ENCODE measurements at places on chromosomes 11 and 22.

GRCh38 chr22:45537734-45538181 lies 35.1 kb downstream of the FBLN1 start:
- DNase-seq: no peak

GRCh38 chr11:45091563-45092403 lies 54.7 kb upstream of the PRDM11 start:
- no peak for DNase-seq

GRCh38 chr11:124970925-124971324 lies 16.9 kb downstream of the CCDC15 start:
- no peak for DNase-seq

DNA sequence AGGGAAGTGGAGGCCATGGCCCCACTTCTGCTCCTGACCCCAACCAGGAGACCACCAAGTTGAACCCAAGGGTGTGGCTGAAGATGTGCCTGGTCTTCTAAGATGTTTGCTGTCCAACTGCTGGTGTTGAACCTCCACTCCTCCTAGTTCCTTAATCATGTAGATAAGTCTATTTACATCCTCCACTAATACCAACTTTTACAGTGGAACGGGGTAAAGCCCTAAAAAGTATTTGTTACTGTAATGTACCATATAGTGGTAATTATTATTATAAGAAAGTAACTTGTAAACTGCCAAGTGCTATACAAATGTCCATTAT lies 19.0 kb upstream of the RASSF10 start:
- DNase-seq: no peak

DNA sequence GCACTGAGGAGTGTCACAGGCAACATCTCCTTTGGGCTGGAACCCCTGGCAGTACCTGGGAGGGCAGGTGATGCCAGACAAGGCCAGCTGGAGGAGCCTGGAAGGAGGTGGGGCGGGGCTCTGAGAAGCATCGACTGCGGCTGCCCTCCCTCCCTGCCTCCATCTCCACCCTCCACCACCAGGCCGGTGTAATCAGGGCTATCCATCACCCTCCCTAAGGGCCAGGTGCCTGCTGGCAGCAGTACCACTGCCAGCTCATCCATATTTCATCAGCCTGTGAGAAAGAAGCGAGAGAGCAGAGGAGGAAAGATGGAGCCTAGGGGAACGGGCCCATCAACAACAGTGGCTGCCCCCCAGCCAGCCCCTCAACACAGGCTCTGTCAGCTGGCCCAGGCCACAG lies 51.4 kb upstream of the RASD2 start:
- DNase-seq: no peak

DNA sequence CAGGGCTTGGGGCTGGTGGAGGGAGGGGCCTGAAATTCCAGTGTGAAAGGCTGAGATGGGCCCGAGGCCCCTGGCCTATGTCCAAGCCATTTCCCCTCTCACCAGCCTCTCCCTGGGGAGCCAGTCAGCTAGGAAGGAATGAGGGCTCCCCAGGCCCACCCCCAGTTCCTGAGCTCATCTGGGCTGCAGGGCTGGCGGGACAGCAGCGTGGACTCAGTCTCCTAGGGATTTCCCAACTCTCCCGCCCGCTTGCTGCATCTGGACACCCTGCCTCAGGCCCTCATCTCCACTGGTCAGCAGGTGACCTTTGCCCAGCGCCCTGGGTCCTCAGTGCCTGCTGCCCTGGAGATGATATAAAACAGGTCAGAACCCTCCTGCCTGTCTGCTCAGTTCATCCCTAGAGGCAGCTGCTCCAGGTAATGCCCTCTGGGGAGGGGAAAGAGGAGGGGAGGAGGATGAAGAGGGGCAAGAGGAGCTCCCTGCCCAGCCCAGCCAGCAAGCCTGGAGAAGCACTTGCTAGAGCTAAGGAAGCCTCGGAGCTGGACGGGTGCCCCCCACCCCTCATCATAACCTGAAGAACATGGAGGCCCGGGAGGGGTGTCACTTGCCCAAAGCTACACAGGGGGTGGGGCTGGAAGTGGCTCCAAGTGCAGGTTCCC lies at the start of gene APOC3:
Gene APOC3, plus strand, starts transcription at position 383 of the 659 bp plus-strand sequence. CDS start 676 bp downstream, outside the sequence.
- DNase-seq: no peak

DNA sequence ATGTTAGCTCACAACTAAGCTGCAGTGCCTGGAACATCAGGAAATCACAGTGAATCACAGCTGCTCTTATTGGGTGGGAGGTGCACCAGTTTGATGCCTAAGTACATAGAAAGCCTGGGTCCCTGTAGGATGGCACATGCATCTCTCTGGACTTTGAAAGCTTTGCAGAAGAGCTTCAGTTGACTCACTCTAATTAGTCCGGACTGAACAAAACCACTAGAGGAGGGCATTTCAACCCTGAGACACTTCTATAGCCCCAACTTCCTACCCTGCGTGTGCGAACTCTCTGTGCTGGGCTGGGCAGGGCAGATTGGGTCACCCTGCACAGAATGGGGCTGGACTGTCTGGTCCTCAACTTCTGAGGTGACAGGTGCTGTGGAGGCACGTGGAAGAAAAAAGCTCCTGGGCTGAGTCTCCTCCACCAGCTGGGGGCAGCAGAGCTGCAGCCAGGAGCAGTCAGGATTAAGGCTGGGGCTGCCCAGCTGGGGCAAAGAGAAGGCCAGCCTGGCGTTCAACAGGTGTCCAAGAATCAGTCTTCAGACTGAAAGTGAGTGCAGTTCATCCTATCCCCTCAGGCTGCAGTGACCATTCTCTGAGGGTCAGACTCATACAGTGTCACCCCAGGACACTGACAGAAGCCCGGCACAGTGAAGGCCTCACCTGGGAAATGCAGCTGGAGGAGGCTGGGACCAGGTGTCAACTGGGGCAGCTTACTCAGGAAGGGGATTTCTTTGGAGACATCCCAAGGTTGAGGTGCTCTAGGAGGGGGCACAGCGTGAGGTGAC lies 22.1 kb downstream of the GGTLC2 start:
- peak; percentile 40 for DNase-seq

DNA sequence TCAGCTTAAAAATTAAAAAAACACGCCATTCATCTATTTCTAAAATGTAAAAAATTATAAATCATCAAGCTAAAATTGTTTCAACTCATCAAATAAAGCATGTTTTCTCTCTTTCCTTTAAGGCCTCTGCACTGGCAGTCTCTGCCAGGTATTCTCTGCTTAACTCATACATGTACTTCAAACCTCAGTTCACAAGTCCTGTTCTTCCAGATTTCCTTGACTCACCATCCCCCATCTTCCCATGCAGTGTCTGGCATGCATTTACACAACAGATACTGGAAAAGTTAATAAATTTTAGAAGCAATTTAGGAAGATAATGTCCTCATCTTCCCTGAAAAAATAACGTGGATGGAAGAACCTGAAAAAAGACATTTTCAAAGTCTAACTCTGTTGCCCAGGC lies 32.5 kb downstream of the CSTF3 start:
- no peak for DNase-seq

GRCh38 chr11:93089474-93090102 lies 108.2 kb downstream of the SLC36A4 start:
- no peak for DNase-seq

DNA sequence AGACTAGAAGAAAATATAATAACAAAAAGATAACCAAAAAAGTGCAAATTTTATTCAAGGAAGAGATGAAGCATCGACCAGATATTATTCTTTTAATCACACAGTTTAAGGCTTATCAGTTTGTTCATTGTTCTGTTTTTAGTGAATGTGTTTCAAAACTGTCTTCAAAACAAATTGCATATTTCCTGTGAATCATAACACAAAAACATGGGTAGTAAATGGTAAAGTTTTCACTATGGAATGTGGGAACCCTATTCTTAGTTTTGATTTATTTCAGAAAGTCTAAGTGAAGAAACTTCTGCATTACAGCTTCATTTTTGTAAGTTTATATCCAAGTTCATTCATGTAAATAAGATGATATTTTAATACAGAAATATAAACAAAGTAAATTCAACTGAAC lies 207.6 kb upstream of the LUZP2 start:
- no peak for DNase-seq

DNA sequence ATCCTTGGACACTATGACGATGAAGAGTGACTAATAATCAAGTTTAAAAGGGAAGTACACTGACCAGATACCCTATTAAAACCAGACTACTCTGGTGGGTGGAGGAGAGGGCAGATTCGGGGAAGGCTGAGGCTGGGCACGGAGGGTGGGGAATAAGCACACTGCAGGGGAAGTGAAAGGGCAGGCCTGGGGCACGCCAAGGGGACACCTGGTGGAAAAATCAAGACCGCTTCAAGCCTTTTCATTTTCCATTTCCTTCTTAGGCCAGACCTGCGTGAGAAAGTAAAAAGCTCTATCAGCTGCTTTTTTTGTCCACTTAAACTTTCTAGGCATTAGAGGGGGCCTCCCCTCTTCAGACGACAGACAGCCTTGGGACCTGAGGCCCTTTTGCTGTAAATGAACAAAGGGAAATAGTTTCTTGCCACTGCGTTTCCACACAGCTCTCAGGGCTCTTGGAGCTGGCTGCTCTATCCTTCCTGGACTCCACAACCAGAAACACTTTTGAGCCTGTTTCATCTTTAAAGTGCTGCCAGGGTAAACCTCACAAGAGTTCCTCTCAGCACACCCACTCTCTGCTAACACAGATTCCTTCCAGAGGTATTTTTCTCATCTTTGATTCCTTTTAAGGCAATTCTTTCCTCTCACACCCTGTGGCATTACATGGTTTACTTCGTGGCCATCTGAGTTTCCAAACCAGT lies 25.0 kb upstream of the SERPIND1 start:
- DNase-seq: no peak

DNA sequence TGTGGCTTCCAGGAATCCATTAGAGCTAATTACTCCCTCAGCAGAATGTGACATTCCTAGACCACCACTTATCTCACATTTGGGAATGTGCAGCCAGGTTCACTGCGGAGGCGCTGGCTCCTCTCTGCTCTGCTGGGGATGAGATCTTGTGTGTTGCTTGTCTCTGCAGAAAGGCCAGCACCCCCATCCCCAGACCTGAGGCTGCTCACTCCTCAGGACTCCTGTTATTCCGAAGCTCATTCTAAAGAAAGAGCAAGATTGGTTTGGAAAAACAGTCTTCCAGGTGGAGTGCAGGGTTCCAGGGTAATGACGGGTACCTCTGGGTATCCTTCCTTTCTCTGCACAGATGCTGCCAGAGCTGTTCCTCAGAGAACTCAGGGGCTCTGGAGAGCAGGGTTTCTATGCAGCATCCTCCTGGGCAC lies 20.8 kb downstream of the RSPH14 start:
- DNase-seq: no peak

- no peak for DNase-seq
Observed at GRCh38 chr11:111719379-111719778, 46.8 kb downstream of the PPP2R1B start.

GRCh38 chr11:87892291-87892690 lies 283.0 kb downstream of the RAB38 start:
- no peak for DNase-seq

DNA sequence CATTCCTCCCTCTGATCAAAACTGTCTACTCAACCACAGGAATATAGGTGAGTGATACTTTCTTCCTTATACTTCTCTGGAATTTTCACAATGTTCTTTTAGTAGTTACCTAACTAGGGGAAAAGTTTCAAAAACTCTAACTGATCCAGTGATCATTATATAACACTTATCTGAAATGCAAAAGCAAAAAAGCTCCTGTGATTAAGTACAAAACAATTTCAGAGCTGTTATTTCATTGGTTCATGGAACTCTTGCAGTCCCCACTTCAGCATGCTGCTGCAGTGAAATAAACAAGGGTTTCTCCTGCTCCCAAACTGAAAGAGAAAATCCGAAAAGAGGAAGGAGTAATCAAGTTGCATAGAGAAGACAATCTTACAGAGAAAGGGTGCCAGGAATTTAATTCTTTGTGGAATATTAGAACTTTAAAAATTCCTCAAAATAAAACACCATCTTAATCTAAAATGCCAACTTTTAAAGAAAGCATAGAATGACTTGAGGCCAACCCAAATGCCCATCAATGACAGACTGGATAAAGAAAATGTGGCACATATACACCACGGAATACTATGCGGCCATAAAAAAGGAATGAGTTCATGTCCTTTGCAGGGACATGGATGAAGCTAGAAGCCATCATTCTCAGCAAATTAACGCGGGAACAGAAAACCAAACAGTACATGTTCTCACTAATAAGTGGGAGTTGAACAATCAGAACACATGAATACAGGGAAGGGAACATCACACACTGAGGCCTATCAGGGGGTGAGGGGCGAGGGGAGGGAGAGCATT lies 20.3 kb downstream of the PPP2R1B start:
- no peak for DNase-seq

DNA sequence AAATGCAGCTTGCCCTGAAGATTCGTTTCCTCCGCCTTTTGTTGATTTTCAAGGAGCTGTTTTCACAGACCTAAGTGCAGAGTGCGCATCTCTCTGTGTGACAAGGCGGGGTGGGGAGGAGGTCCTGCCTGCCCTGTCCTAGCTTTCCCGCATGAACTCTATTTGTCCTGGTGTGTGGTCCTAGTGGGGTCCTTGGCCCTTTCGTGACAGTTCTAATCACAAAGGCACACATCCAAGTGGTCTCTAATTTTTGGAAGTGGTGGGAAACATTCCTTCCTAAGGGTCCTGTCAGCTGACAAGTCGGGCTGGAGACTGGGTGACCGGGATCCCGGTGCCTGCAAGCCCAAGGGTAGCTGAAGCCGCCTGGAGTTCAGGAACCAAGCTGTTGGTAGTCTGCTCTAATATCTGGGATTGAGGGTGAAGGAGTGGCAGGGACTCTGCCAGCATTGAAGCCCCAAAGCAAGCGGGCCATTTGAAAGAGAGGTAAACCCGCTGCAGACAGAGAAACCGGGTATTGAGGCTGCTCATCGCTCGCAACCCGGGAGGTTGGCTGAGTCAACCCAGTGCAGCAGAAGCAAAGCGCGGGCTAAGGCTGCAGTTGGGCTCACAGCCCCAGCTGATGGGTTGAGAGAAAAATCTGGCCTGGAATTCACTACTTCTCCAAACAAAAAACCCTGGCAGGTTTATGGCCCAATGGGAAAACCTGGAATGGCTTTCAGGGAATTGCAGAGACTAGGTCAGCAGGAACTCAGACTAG lies 28.1 kb upstream of the FBXO3 start:
- DNase-seq: no peak

- no peak for DNase-seq
Observed at GRCh38 chr11:130216221-130216550, 56.6 kb downstream of the ST14 start.

GRCh38 chr22:23519442-23520157 lies 60.5 kb downstream of the IGLL1 start:
- DNase-seq: no peak

DNA sequence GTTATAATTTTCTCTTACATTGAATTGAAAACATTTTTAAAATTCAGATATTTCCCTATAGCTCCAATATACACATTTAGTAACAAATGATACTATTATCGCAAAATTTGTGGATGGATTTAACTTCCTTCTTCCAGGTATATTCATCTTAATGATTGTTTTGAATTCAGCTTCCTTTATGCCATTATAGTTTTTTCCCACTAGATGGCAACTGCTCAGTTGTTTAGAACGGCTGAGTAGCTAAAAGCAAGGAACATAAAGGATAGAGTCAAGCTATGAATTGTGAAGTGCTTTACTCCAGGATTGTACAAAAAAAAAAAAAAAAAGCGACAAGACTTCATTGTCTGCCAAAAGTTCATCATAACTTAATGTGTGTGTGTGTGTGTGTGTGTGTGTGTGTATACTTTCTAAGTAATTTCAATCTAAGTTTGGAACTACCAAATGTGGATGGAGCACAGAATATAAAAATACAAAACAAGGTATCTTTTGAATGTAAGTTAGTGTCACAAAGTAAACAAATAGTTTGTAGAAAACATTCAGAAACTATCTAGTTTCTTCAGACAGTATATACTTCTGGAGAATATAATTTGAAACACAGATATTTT lies 846.4 kb downstream of the DLG2 start:
- DNase-seq: no peak

GRCh38 chr11:1129143-1129610 lies 28.6 kb upstream of the MUC5AC start:
- peak; percentile 10 for DNase-seq

GRCh38 chr11:26704249-26704648 lies 17.6 kb downstream of the SLC5A12 start:
- DNase-seq: no peak

All from CD4-positive, alpha-beta T cell treated with Interleukin-4 for 1 hour (primary cell).